ENCODE measurements at places on chromosomes 4 and X.
A peak's percentile ranks its signal among the peaks of the same experiment; 100 is the strongest.

DNA sequence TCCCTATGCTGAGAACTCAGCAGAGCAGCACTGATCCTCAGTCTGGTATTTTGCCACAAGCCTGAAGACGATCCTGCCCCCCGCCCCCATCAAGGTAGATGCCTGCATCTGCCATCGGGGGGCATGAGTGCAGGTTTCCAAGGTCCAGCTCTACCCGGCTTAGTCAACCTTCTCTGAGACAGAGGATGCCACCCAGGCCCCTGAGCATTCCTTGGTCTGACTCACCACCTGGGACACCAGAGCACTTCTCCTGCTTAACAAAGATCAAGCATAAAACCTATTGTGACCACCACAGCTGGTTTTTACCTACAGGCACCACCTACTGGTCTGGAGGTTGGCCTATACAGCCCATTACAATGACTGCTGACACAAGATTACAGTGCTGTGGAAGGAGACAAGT, 1168.1 kb downstream of the PCDH19 start:
- no peak for DNase-seq

- no peak for DNase-seq
These were observed 12.8 kb downstream of the CTBP1 start for GRCh38 chr4:1236103-1236641.

- DNase-seq: peak; percentile 13
These were observed 1467.4 kb downstream of the C4orf33 start for GRCh38 chr4:130563185-130563888.

GRCh38 chrX:137574784-137575293, 8.9 kb downstream of the ZIC3 start:
- DNase-seq: no peak

GRCh38 chr4:84171871-84172270, 327.2 kb downstream of the NKX6-1 start:
- DNase-seq: no peak

GRCh38 chrX:114152130-114152529, 431.8 kb upstream of the HTR2C start:
- DNase-seq: no peak

- DNase-seq: no peak
These were observed 436.6 kb downstream of the SPRY1 start for GRCh38 chr4:123833171-123833643.

DNA sequence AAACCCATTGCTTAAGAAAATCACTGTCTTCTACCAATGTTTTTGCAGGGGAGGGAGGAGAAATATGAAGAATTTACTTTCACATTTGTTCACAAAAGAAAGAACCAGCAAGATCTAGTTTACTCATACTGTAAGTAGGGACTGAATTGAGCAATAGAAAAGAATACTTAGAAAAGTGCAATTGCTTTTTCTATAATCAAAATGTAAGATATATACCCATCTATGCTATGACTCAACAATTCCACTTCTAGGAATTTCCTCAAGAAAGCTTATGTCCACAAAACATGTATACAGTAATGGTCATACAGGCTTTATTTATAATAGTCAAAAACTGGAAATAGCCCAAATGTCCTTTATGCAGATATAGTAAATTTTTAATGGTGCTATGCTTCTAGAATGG, 196.4 kb downstream of the LRBA start:
- no peak for DNase-seq

DNA sequence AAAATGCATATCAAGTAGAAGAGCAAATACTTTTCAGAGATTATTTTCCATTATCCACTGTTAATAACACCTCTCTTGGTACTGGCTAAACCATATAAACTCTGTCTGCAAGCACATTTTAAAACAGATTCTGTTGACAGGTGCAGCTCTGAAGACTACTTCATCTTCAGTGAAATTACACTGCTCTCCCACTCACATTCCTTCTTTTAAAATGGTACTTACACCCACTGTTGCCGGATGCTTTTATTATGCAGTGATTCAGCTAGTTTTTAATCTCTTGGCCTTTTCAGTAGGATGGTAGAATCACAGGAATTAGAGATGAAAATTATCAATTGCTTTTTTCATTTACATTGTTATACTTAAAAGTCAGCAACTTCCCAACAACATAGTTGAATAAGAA, 381.6 kb downstream of the GASK1B start:
- no peak for DNase-seq

DNA sequence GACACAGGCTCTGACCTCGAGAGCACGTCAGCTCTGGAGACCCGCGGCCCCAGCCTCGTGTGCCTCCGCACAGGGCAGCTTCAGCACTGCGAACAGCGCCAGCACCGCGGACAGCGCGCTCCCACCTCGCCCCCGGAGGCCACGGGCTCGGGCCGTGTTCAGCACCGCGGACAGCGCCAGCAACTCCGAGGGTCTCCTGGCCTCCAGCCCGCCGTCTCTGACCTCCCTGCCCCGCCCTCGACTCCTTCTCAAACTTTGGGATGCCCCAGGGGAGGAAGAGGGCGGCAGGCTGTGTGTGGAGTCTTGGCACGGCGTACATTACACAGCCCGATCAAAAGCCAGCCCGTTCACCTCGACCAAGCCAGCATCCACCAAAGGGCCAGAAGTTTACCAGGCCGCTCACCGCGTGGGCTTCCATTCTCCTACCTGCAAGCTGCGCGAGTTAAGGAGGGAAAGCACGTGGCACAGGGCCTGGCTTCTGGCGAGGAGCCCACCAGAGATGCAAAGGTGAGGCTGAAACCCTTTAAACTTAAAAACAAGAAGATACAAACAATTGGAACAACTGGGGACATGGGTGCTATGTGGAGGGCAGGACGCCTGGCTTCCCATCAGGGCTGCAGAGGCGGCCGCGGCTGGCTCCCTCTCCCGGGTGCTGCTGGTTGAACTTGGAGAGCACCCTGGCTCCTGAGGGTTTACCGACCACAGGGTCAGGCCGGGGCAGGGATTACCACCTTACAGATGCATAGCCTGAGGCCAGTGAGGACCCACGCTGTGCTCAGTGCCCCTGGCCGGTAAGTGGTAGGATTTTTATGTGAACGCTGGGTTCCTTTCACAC, 4.5 kb upstream of the NKX1-1 start:
- no peak for DNase-seq

GRCh38 chrX:9339603-9340491, 125.0 kb upstream of the TBL1X start:
- no peak for DNase-seq

DNA sequence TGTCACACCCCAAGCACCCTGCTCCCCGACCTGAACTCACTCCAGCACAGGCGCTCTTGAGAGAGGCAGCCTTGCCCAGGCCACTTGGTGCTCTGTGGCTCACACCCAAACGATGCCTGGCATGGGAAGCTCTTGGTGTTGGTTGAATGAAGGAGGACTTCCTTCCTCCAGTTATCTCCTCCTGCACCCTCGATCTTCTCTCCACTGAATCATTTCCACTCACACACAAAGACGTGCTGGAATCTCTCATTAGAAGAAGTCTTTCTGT, 90.5 kb upstream of the TRIM2 start:
- DNase-seq: no peak

GRCh38 chrX:69031971-69032391, 133.3 kb downstream of the PJA1 start:
- DNase-seq: no peak

DNA sequence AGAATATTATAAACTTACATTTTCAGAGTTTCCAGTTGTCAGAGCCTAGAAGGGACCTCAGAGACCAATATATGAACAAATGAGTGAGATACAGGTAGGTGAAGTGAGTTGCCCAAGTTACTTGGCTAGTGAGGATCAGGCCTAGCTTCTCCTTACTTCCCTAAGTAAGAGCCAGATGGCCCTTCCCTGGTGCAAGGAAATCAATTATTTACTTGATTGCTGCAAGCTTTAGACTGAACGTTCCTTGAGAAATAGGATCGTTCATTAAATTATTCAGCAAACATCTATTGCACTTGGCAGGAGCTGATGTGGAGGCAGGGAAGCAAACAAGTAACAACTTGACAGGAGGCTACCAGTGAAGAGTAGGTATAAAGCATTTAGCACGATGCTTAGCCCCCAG, 117.8 kb downstream of the EFHC2 start:
- DNase-seq: no peak

DNA sequence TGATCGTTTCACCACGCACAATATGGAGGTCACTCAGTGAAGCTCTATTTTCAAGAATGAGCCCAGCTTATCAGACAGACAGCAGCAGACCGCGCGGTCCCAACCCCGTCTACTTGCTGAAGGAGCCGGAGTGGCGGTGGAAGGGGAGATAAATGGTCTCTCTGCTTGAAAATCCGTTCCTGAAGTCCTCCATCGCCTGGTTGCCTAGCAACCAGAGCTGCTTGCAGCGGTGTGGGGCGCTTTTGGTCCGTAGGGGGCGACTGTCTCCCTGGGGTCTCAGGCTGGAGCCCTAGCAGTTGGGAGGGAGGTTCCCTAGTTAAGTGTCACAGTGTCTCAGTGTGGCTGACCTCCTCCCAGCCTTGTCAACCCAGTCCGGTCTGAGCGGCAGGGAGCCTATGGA, 8.3 kb upstream of the DLG3 start:
- no peak for DNase-seq

DNA sequence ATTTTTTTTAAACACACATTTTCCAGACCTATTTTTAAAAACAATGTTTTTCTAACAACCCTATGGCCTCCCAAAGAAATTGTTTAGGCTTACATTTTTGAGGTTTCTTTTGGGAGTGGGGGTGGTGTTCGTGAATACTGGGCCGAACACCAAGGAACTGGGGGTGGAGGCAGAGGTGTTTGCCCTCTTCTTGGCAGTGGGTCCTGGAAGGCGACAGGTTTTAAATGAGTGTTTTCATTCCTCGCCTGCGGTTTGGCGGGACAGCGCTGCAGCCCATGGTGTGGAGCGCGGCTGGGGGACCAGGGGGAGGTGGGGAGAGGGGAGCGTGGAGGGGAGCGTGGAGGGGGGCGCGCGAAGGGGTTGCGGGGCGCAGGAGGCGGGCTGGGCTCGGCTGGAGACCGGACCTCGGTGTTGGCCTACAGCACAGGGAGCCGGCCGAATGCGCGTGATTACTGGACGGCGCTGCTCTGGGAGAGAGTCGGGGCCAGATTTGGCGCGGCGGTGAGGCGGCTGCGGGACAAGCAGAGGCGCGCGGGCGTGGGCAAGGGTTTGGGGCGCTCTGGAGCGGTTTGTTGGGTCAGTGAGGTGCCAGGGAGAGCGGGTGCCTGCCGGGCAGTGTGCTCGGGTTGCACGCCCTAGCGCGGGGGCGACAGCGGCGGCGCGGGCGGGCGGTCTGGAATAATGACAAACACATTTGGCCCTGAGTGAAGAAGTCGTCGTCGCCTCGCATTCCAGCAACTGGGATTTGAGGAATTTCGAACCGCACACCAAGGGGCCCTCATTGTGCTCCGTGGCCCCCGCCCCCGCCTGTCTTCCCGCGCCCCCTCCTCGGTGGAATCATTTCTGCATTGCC, 764 bp downstream of the PDGFRA start:
- DNase-seq: no peak

DNA sequence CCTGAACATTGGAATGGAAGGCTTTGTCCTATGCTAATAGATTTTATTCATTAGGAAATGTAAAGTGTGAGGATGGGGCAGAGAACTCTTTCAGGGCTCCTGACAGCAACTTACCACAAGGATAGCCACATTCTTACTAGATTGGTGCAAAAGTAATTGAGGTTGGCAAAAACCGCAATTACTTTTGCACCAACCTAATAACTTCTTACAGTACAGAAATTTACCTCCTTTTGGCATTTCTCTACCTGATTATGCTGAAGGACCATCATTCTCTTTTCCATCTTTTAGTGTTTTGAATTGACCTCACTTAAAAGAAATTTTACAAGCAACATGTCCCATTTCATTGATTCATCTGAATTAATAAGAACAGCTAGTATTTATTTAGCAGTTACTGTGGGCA, 109.2 kb upstream of the AP1S2 start:
- no peak for DNase-seq

DNA sequence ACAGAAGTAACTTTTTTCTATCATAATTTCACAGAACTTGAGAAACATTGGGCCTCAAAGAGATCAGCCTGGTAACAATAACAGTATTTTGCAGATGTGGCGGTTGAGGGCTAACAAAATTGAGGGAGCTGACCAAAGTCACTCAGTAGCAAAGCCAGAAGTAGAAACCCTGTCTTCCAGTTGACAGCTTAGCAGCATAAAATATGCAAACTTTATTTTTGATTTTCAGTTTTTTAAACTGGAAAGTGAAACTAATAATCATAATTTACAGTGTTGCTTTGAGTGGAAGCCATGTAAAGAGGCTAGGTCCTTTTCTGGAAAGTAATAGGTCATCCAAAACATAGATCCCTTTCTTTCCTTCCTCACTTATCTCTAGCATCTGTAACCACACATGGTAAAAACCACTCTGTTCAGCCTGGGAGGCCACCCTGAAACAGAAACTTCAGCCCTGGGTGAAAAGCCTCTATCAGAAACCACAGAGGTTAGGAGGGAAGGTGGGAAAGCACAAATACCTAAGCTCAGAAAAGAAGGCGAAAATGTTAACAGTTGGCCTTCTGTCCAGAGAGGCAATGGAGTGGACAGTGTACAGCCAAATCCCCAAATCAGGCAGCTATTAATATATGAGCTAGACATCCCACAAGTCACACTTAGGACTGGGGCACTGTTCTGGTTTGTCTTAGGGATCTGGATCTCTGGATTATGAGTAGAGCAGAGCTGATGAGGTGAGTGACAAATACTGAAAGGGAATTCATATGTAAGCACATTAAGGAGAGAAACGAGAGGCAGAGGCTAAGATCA, 61.1 kb upstream of the ARSJ start:
- DNase-seq: no peak

- no peak for DNase-seq
These were observed 106.9 kb upstream of the ACSL4 start for GRCh38 chrX:109839694-109840567.

- DNase-seq: no peak
These were observed at the start of gene SULT1E1 for GRCh38 chr4:69860052-69860451. Gene SULT1E1, minus strand, starts transcription at chr4:69860145. Its CDS starts 2,501 bp downstream, at chr4:69857644.

DNA sequence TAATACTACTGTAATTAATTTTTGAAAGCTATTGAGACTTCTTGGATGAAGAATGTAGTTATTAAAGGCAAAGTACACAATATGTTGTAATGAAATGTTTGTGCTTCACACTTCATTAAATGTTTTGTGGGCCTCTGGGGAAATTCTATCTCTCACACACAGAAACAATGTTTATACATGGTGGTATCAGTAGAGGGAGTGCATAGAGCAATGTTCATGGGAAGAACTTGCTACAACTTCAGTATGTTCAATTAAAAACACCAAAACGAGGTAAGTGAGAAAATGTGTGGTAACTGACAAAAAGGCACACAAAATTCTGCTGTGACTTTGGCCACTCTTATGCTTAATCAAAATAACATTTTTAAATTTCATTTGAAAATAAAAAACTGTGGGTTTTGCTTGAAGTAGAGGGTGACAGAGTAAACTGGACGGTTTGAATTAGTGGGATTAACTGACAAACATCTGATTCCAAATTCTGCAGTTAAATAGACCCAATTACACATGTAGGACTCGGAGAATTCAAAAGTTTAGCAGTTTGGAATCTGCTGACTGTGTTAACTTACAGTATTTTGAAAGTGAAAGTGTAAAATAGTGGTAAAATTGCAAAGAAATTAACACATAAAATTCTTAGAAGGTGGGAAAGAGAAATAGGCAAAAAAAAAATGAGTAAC, 111.4 kb upstream of the TTC29 start:
- DNase-seq: no peak

- no peak for DNase-seq
These were observed 216.9 kb upstream of the S100G start for GRCh38 chrX:16433021-16433420.

GRCh38 chr4:85808864-85809263, 333.9 kb downstream of the ARHGAP24 start:
- no peak for DNase-seq

- no peak for DNase-seq
These were observed 367.5 kb upstream of the GATB start for GRCh38 chr4:152128356-152128755.

Measured in NCI-H2081 (cell line).